Cardiac muscle cell (in vitro differentiated cells and primary cell): ENCODE measurements at places on chromosomes 4 and X. TPM values are rescaled to one million over a fixed set of nuclear protein-coding genes. Genes with fewer than 3 reads are reported as not detected.

TLL1 gene
- not detected in 2 replicates for polyA plus RNA-seq

FGFRL1 gene
- 18.7 and 22.9 TPM in 2 replicates for polyA plus RNA-seq

GLOD5 gene
- not detected in 2 replicates for polyA plus RNA-seq

PABPC1L2A gene
- not detected in 2 replicates for polyA plus RNA-seq

LIMCH1 gene
- 1.7 and 4.5 TPM in 2 replicates for polyA plus RNA-seq

MGAT4D gene
- not detected in 2 replicates for polyA plus RNA-seq

DCAF8L2 gene
- not detected in 2 replicates for polyA plus RNA-seq

LYAR gene
- polyA plus RNA-seq, result 10.7 and 13.7 TPM in 2 replicates

NLGN4X gene
- polyA plus RNA-seq, result 4.2 and 5.9 TPM in 2 replicates

H2BW1 gene
- not detected in 2 replicates for polyA plus RNA-seq

GPR34 gene
- 0.24 and 0.34 TPM in 2 replicates for polyA plus RNA-seq

DNA sequence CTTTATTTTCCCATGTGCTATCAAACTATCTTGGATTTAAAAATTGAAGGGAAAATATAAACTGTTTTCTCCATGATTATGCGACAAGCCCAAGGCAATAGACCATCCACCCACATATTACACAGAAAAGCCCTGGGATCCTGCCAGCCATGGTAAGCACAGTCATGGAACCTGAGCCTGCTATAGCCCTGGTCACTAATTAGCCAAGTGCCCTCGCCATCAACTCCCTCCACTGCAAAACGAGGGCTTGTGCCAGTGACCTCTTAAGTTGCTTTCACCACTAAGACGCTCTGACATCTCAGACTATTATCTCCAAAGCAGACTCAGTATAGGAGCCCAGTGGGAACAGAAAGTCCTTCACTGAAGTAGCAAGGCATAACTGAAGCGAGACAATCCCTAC, 69.2 kb downstream of the NLGN4X start:
- no peak for DNase-seq

DNA sequence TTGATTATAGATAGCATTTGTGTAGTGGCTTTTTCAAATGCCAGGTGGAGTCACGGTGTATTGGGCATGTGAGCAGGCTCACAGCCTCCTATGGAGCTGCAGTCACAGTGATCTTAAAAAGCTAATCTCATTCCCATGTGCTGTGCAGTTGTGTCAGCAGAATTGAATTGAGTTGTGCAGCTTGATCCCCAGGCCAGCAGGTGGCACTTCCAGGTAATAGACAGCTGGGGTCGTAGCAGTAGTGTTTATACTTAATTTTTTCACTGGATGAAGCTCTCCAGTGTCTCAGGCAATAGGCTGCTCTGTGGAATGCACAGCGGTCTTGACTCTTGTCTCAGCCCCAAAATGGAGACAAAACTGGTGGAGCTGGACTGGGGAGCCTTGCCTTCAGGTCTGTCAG, 1028.1 kb downstream of the SH3BGRL start:
- no peak for DNase-seq

GRCh38 chr4:146273204-146273901, 59.0 kb downstream of the REELD1 start:
- no peak for DNase-seq

- DNase-seq, result no peak
Measured at GRCh38 chrX:10761447-10761846, 141.1 kb upstream of the MID1 start.

DNA sequence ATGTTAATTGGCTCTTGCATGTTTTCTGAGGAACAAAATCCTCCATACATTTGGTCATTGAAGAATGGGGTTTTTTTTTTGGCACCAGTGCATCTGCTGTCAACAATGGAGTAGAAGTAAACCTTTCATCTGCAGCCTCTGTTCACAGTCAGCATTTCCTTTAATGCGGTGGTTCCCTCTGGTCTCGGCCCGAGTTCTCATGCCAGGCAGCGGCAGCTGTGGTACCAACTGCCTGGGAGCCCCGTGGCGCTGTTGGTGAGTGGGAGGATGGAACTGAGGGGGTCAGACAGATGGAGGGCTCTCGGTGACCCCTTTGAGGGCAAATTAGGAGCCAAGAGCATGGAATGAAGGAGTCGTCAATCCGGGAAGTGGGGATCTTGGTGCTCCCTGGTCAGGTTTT, 114.7 kb downstream of the AFF1 start:
- no peak for DNase-seq

DNA sequence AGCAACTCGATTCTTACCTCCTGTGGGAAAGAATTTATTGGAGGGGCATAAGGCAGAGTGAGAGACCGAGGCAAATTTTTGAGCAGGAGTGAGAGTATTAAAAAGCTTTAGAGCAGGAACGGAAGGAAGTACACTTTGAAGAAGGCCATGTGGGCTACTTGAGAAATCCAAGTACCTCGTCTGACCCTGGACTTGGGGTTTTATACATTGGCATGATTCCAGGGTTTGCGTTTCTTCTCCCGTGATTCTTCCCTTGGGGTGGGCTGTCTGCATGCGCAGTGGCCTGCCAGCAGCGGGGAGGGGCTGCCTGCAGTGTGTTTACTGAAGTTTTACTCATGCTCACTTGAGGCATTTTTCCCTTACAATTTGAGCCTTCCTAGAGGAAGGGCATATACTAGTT, 3.4 kb downstream of the GALNT7 start:
- no peak for DNase-seq

DNA sequence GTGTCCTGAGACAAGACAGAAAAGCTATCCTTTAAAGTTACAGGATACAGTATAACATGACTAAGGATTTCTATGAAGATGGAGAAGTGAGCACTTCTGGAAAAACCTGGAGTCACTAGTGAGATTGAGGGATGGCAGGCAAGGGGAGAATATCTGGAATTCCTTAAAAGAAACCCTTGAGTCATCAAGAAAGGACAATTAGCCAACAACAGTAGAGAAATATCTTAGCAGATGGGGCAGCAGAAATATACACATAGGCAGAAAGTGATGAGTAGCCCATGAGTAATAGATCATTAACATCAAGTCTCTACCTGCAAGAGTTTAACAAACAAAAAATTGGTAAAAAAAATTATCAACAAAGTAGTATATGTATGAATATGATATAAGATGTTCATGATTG, 858.8 kb upstream of the FRG1 start:
- no peak for DNase-seq

DNA sequence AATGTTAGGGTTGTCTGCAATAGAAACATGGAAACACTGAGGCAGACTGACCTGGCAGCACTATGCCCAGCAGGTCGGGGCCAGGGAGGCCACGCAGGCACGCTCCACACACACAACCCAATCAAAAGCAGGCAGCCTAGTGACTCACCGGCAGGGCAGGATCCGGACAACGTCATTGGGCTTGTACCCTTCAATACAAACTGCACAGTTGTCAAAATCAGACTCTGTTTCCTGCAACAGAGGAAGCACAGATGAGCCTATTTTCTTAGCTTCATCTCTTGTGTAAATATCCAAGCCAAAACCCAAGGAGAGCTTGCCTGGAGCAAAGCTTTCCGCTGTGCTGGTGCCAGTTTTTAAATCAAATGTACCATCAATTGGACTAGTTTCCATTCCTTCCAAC, 185.8 kb downstream of the RNF150 start:
- DNase-seq, result peak; percentile 7

- DNase-seq, result peak; percentile 1
Measured at GRCh38 chrX:43333543-43333942, 322.6 kb upstream of the MAOA start.

DNA sequence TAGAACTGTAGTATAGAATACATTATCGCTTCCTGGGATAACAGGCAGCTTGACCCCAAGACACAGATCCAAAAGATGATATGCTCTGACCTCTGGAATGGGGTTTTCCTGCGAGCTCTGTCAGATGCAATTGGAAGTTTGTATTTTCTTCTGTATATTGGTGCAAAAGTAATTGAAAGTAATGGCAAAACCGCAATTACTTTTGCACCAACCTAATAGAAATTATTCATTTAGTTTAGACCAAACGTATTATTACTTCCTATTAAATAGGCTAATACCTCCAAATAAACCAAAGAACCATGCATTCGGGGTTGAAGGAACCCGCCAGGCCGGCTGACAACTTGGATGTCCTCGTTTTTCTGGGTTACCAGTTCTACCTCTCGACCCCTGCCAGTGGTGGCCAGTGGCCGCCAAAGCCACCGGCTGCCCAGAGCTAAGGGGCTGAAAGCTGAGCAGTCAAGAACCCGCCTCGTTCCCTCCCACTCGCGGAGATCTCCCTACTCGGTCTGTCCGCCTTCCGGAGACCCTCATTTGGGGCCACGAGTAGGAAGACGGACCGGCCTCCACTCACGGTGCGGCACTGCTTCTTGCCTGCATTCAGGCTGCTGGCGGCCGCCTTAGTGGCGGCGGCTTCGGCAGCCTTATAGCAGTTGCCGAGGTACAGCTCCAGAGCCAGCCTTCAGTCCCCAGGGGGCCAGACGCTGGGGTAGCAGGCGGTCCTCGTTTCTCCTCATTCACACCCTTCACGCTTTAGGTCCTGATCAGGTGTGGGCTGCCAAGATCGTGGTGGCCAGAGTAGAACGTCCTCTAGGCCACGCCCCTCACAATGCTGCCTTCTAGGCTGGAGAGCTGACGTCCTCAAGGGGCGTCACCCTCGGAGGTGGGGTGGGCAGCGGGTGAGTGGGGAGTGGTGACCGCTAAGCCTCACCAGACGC, 121.9 kb downstream of the RBMX2 start:
- peak; percentile 66 for DNase-seq

DNA sequence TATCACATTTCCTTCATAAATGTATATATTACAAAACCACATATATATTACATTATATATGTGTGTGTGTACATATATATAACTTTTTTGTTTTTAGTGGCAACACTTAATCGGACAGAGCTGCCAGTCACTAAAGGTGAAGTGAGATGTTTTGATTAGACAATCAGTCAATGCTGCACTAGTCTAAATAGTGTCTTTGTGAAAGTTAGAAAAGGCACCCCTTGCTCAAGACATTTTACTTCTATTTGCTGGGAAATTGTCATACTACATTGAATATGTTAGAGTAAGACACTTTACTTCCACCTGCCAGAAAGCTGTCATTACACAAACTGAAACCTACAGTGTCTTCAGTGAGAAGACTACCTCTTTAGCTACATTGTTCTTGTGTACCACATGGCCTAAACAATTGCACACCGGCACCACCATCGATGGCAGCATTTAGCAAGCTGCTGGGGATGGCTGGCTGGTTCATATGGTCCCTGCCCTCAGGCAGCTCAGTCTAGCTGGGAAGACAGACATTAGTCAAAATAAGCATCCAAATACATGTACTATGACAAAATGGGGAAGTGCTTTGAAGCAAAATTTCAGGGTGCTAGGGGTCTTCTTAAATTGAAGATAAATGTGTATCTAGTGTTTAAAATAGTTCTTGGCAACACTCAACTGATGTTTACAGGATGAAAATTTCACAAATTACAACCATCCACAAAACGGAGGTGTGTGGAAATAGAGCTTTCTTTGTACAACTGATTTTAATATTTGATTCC, 148.1 kb upstream of the GATB start:
- DNase-seq, result no peak

DNA sequence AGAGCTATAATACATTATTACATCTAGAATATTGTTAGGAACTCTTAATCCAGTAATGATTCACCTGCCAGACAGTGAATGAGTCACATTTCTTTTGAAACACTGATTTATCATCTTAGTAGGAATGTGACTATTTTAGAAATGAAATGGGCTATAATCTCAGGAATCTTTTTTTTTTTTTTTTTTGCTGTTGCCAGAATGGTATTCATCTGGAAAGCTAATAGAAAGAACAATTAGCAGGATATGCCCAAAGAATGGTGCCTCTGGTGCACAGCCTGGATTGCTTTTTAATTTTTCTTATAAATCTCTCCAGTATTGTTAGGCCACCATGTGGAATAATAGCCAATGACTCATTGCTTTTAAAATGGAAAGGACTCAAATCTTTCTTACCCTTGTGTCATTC, 181.1 kb upstream of the SMIM31 start:
- no peak for DNase-seq

DNA sequence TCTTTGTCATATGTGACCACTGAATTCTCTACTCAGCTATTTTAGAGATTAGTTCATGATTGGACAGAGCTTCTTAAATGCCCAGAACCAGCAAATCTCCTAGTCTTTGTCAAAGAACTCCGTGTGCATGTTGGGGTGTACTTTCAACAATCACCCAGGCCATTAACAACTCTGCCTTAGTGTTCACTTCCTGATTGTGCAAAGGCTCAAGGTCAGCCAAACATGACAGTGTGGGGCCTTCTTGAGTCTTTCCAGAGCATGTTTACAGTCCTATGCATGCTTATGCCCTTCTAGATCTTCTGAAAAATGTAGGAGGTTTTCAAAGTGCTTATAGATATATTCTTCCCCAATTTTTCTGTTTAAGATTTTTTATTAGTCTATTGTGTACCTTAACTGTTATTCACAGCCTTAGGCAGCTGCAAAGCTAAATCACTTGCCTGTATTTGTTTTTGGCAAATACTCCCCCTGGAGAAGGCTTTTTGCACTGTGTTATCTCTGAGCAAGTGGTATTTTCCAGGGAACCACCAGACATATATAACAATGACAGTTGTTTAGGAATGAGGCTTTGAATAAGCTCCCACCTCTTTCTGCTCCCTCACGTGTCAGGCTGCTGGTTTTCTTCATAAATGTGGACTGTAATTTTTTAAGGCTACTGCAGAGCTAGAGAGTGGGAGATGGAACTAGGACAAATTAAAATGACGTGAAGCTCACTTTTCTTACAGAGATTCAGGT, 24.0 kb upstream of the DRP2 start:
- no peak for DNase-seq

- peak; percentile 8 for DNase-seq
Measured at GRCh38 chr4:3836756-3837601, 70.8 kb downstream of the ADRA2C start.

- no peak for DNase-seq
Measured at GRCh38 chr4:130080872-130081451, 985.0 kb downstream of the C4orf33 start.

GRCh38 chr4:1367230-1367935, 20.4 kb downstream of the UVSSA start:
- no peak for DNase-seq

- no peak for DNase-seq
Measured at GRCh38 chr4:70783096-70783495, 56.6 kb downstream of the GRSF1 start.

GRCh38 chr4:147284935-147285334, 196.0 kb upstream of the EDNRA start:
- no peak for DNase-seq

- DNase-seq, result no peak
Measured at GRCh38 chr4:38136604-38137003, 176.4 kb downstream of the PTTG2 start.

DNA sequence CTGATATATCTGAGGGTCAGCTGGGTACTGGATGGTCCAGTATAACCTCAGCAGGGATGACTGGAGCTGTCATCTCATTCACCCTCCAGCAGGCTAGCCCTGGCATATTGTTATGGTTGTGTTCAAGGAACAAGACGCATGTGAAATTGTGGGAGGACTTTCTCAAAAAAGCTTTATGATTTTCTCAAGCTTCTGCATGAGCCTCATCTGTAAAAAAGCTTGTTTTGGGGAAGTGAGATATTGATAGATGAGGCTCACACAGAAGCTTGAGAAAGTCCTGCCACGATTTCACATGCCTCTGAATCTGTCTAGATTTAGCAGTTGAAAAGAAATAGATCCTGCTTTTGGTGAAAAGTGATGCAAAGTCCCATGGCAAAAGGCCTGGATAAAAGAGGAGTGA, 93.4 kb downstream of the SPCS3 start:
- no peak for DNase-seq
